ENCODE measurements at places on chromosomes 4 and X.

DNA sequence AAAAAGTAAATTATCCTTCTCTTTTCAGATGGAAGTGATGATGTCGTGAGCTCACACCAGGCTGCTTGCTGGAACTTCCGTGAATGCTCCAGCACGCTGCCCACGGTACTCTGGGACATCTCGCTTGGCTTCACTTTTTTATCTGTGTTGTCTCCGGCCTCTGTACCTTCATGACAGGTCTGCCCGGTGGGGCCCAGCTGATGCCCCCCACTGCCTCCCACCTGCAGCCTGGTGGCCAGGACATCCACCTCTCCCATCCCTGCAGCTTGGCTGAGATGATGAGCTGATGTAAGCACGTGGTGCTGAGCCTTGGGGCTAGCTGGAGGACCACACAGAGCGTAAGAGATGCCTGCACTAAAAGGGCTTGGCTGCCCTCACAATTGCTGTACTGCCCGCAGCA, 59.0 kb upstream of the HELT start:
- no peak for DNase-seq

- no peak for DNase-seq
Measured at GRCh38 chrX:16335181-16335580, 167.9 kb downstream of the MAGEB17 start.

DNA sequence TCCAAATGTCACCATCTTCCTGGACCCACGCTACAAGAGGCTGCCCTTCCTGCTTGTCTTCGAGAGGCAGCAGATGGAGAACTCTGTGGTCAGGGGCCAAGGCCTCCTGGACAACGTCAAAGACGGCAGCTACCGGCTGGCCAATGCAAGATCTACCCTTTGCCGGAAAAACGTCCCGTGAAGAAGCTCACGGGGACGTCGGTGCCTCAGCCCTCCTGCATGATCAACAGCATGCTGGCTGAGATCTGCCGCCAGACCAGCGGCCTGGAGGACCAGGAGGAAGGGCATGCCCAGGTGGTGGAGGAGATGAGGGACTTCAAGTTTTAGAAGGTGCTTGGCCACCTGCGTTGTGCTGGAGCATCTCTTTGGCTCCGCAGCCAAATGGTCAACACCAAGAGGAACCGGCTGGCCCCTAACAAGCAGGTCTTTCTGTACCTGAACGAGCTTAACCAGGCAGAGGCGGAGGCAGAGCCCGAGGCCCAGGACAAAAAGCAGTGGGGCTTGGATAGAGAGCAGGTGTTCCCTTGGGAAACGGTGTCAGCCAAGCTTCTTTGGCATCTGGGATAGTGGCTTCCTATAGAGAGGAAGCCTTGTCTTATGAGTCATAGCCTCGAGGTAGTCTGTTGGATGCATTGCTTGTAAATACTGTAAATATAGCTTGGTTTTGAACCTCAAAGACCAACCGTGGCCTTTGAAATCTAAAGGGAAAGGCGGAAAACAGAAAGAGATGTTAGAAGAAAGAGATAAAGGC, 94.8 kb upstream of the ELOVL6 start:
- no peak for DNase-seq

GRCh38 chr4:181685911-181686310, 557.3 kb upstream of the TENM3 start:
- DNase-seq = no peak

- no peak for DNase-seq
Measured at GRCh38 chrX:104430072-104430741, 135.8 kb upstream of the IL1RAPL2 start.

DNA sequence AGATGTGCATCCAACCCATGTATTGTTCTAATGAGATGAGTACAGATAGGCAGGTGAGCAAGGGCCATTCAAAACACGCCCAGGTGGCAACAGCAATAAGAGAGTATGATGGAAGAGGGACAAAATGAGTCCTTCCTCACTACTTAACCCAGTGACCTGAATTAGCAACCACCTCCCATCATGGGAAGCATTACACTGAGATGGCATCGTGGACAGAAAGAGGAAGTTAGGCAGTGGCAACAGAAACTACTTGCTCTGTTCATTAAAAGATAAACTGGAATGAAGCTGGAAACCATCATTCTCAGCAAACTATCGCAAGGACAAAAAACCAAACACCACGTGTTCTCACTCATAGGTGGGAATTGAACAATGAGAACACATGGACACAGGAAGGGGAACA, 17.2 kb downstream of the RXFP1 start:
- DNase-seq = no peak

DNA sequence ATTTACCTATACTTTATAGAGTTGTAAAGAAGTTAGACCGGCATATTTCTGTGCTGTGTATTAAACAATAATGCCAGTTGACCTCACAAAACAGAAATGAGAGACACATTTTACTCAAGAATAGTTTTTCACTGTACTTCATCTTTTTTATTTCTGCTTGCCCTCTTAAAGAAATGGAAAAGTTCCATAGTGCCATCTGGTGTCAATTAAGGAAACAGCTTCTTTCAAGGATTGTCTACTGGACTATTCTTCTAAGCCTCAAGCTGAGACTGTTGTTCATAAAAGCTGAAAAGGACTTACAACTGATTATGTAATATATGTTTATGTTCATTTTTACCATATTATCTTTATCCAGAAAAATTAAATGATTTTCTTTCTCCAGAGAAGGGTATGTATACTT, 1523.7 kb downstream of the ARAP2 start:
- DNase-seq = no peak

DNA sequence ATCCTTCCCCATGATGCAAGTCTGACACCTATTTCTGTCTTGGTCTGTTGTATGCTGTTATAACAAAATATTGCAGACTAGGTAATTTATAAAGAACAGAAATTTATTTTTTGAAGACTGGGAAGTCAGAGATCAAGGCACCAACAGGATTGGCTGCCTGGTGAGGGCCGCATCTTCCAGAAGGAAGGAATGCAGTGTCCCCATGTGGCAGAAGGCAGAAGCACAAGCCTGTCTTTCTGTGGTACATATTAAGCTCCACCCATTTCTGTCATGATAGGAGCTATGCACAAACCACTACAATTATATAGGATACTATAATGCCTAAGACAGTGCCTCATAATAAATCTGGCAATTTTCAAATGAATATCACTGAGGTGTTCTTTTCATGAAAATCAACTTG, 502.3 kb upstream of the DIAPH2 start:
- no peak for DNase-seq

- no peak for DNase-seq
Measured at GRCh38 chr4:94634271-94634670, 123.5 kb upstream of the BMPR1B start.

DNA sequence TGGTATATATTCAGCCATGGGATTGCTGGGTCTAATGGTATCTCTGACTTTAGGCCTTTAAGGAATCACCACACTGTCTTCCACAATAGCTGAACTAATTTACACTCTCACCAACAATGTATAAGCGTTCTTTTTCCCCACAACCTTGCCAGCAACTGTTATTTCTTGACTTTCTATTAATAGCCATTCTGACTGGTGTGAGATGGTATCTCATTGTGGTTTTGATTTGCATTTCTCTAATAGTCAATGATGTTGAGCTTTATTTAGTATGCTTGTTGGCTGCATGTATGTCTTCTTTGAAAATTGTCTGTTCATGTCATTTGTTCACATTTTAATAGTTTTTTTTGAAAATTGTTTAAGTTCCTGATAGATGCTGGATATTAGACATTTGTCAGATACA, 235.2 kb downstream of the HEPH start:
- DNase-seq = no peak

GRCh38 chrX:152823657-152824056, 6.9 kb downstream of the CETN2 start:
- DNase-seq = no peak

All from activated CD4-positive, alpha-beta T cell treated with anti-CD3 and anti-CD28 coated beads, Interleukin-2, amount 50 U/mL, for 24 hours (primary cell).